ENCODE measurements at places on chromosomes 6 and 20.

DNA sequence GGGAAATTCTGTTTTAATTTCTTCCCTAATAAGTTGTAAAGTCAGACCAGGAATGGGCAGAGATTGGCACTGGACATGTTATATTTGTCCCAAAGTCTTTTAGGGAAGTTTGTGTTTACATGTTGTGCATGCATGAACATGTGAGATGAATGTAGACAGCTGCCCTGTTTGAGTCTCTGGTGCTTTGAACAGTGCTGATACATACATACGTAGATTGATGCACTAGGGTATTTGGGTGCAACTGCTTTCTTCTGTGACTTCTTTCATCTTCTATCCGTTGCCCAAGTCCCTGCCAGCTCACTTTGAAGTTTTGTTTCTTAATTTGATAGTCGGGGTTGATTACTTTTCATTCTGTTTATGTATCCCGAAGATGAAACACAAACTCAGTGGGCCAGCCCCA lies 200.6 kb downstream of the DTNBP1 start:
- no peak for DNase-seq

DNA sequence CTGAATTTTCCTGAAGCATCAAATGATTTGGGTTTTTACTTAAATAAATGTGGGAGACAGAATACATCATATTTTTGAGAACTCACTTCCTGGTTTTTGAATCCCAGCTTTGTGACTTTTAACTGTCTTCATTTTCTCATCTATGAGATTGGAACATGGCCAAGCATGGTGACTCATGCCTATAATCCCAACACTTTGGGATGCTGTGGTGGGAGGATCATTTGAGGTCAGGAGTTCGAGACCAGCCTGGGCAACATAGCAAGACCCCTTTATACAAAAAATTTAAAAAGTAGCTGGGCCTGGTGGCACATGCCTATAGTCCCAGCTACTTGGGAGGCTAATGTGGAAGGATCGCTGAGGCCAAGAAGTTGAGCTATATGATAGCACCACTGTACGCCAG lies 122.3 kb downstream of the QKI start:
- no peak for DNase-seq

GRCh38 chr20:14334306-14334930 lies 3.0 kb downstream of the FLRT3 start:
- peak; percentile 70 for DNase-seq

- DNase-seq = no peak
Measured at GRCh38 chr6:138847884-138848283, 52.0 kb downstream of the ECT2L start.

DNA sequence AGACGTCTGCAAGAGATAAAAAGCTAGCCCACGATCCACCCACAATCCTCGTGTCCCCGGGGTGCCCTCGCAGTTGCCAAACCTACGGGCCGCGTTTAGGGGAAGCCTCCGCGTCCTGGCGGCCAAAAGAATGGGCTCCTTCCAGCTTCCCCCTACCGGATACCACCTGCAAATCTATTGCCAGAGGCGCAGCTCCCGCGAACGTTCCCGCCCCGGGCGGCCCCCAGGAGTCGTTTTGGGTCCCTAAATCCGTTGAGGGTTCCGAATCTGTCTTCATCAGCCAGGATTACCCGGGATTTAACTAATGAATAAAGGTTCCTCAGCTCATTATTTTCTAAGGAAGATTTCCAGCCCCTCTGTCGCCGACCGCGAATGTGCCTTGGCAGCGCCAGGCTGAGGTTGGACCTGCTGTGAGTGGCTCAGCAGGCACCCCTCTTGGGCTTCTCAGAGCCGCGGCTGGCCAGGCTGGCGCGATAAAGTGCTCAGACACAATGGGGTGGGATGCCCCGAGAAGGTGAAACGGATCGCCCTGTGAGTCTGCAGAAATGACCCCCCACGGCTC lies 2.8 kb upstream of the VSX1 start:
- DNase-seq = no peak
